ENCODE measurements at places on chromosomes 11 and 22.

DNA sequence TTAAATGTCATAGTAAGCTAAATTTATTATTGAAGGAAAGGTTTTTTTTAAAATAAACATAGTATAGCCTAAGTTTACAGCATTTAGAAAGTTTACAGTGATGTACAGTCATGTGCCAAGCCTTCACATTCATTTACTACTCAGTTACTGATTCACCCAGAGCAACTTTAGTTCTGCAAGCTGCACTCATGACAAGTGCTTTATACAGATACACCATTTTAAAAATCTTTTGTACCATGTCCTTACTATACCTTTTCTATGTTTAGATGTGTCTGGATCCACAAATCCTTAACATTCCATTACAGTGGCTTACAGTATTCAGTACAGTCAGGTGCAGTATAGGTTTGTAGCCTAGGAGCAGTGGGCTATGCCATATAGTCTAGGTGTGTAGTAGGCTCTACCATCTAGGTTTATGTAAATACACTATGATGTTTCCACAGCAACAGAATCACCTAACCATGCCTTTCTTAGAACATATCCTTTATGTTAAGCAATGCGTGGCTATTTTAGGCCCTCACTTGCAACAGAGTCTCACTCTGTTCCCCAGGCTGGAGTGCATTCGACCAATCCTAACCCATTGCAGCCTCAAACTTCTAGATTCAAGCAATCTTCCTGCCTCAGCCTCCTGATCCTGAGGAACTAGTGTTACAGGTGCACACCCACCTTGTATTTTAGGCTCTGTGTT lies 79.5 kb upstream of the SLC25A18 start:
- H3K27me3 ChIP-seq, result peaks cover 8% of the 10 kb centered on the region
- no peak overlapping the region for H3K27ac ChIP-seq
- DNase-seq, result no peak
- H3K4me3 ChIP-seq, result no peak overlapping the region

GRCh38 chr11:78325274-78325781 lies 92.3 kb downstream of the GAB2 start:
- no peaks in the 10 kb centered on the region for H3K36me3 ChIP-seq
- H3K27ac ChIP-seq, result peak overlapping the region; percentile 60
- no peaks in the 10 kb centered on the region for H3K27me3 ChIP-seq
- peak; percentile 52 for DNase-seq
- H3K4me1 ChIP-seq, result peaks cover 24% of the 10 kb centered on the region
- H3K4me3 ChIP-seq, result no peak overlapping the region

GRCh38 chr11:10618490-10618889 lies 50.0 kb upstream of the LYVE1 start:
- no peaks in the 10 kb centered on the region for H3K36me3 ChIP-seq
- H3K27me3 ChIP-seq, result no peaks in the 10 kb centered on the region
- H3K4me1 ChIP-seq, result peaks cover 7% of the 10 kb centered on the region
- H3K4me3 ChIP-seq, result no peak overlapping the region

GRCh38 chr22:43887391-43887790 lies 4.4 kb downstream of the PNPLA5 start:
- H3K4me1 ChIP-seq, result peaks cover 1% of the 10 kb centered on the region
- no peaks in the 10 kb centered on the region for H3K36me3 ChIP-seq
- peaks cover 22% of the 10 kb centered on the region for H3K27me3 ChIP-seq
- DNase-seq, result no peak

- no peak for DNase-seq
- no peaks in the 10 kb centered on the region for H3K27me3 ChIP-seq
- H3K36me3 ChIP-seq, result peaks cover 24% of the 10 kb centered on the region
- peak overlapping the region; percentile 87 for H3K4me3 ChIP-seq
- peaks cover 34% of the 10 kb centered on the region for H3K4me1 ChIP-seq
These were observed 2.4 kb downstream of the NCR3LG1 start for GRCh38 chr11:17353821-17354600.

- DNase-seq, result no peak
- no peaks in the 10 kb centered on the region for H3K27me3 ChIP-seq
- H3K36me3 ChIP-seq, result peaks cover 43% of the 10 kb centered on the region
These were observed 11.7 kb upstream of the ANKRD42 start for GRCh38 chr11:83181815-83182214.

- no peak within 1 kb of the TSS for H3K27ac ChIP-seq
- H3K4me3 ChIP-seq, result peak within 1 kb of the TSS; percentile 61
- peak; percentile 36 for DNase-seq
- peaks cover 27% of the 10 kb centered on the region for H3K4me1 ChIP-seq
- H3K27me3 ChIP-seq, result peaks cover 18% of the 10 kb centered on the region
- H3K36me3 ChIP-seq, result no peaks in the 10 kb centered on the region
These were observed at the start of gene ASCL2 for GRCh38 chr11:2270322-2271076. Gene ASCL2, minus strand, starts transcription at chr11:2270588. Its CDS starts 256 bp downstream, at chr11:2270332.

DNA sequence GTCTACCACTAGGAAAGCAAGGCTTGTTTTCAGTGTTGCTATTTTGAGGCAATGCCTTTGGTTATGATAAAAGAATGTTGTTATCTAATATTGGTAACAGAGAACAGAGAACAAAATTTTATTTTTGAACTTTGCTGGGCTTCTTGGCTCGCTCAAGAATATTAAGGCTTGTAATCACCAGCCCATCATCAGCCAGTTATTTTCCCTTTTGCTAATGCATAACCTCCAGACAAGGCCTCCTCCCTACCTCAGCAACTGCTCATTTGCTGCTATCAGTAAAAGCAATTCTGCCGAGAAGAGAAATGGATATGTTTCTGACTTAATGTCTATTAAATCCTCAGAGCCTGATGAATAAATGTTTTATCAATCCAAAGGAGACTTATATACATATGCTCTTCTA lies 8.9 kb downstream of the MTMR2 start:
- H3K4me1 ChIP-seq, result peaks cover 28% of the 10 kb centered on the region
- peaks cover 4% of the 10 kb centered on the region for H3K36me3 ChIP-seq
- no peak overlapping the region for H3K4me3 ChIP-seq
- no peak for DNase-seq
- H3K27ac ChIP-seq, result no peak overlapping the region

- peak overlapping the region; percentile 92 for H3K4me3 ChIP-seq
- peaks cover 57% of the 10 kb centered on the region for H3K4me1 ChIP-seq
- DNase-seq, result peak; percentile 11
- H3K36me3 ChIP-seq, result peaks cover 22% of the 10 kb centered on the region
- peak overlapping the region; percentile 91 for H3K27ac ChIP-seq
These were observed 2.9 kb downstream of the CSNK1E start for GRCh38 chr22:38314051-38314932.

DNA sequence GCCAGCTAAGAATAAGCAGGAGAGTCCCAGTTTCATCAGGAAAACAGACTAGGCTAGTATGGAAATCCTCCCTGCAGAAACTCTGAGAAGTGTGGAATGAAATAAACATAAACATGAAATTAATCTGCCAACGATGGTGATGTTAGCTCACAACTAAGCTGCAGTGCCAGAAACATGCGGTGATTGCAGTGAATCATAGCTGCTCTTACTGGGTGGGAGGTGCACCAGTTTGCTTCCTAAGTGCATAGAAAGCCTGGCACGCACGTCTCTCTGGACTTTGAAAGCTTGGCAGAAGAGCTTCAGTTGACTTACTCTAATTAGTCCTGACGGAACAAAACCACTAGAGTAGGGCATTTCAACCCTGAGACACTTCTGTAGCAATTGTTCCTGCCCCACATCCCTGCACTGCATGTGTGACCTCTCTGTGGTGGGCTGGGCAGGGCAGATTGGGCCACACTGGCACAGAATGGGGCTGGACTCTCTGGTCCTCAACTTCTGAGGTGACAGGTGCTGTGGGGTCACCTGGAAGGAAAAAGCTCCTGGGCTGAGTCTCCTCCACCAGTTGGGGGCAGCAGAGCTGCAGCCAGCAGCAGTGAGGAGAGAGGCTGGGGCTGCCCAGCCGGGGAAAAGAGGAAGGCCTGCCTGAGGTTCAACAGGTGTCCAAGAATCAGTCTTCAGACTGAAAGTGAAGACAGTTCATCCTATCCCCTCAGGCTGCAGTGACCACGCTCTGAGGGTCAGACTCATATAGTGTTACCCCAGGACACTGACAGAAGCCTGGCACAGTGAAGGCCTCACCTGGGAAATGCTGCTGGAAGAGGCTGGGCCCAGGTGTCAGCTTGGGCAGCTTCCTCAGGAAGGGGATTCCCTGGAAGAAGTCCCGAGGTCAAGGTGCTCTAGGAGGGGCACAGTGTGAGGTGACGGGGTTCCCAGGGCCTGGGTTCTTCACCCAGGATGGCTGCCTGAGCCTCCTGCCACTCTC lies 40.5 kb downstream of the GGTLC2 start:
- H3K27me3 ChIP-seq, result no peaks in the 10 kb centered on the region
- no peaks in the 10 kb centered on the region for H3K4me1 ChIP-seq
- no peak overlapping the region for H3K27ac ChIP-seq
- peak; percentile 31 for DNase-seq

- H3K27ac ChIP-seq, result no peak overlapping the region
- no peaks in the 10 kb centered on the region for H3K4me1 ChIP-seq
- no peak for DNase-seq
- H3K36me3 ChIP-seq, result no peaks in the 10 kb centered on the region
These were observed 47.6 kb upstream of the FIBIN start for GRCh38 chr11:26946257-26946716.

DNA sequence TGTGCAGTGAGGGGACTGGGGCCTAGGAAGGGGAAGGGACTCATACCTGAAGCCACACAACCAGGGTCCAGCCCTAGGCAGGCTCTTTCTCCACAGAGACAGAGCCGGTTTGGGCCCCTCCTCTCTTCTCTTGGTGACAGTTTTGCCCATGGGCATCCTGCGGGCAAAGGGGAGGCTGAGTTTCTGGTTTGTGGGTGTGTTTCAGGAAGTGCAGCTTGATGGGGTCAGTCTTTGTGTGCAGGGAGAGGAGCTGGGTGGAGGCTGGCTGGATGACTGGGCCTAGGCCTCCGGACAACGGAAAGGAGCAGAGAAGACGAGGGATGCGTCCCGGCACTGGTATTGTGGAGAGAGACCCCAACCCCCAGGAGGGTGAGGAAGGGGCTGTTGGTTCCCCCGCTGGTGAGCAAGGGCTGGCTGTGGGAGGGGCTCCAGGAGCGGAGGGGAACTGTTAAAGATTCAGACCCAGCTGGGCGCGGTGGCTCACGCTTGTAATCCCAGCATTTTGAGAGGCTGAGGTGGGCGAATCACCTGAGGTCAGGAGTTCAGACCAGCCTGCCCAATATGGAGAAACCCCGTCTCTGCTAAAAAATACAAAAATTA lies 23.4 kb upstream of the CELSR1 start:
- H3K4me1 ChIP-seq, result peaks cover 8% of the 10 kb centered on the region
- H3K4me3 ChIP-seq, result no peak overlapping the region
- no peak overlapping the region for H3K27ac ChIP-seq
- no peaks in the 10 kb centered on the region for H3K36me3 ChIP-seq
- no peak for DNase-seq

DNA sequence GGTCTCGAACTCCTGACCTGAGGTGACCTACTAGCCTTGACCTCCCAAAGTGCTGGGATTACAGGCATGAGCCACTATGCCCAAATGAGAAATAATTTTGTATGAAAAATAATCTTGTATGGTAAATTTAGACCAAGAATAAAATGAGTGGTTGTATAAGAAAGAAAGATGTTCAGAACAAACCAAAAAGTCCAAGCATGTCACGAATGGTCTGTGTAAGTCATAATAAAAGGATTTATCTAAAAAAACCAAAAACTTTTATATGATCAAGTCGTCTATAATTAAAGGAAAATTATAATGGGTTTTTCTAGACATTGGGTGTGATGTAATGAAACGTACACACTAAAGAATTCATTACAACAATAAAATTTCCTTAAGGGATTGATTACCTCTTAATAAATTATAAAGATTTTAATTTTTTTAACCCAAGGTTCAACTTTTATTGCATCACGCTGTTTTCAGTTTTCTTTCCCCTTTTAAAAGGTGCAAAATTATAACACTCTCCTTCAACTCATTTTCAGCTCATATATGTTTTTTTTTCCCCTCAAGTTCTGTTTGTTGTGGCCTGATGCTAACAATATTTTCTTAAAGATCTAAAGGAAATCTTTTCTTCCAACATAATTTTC lies 8.9 kb upstream of the AQP11 start:
- H3K27me3 ChIP-seq, result no peaks in the 10 kb centered on the region
- peaks cover 6% of the 10 kb centered on the region for H3K36me3 ChIP-seq
- H3K4me3 ChIP-seq, result no peak overlapping the region
- H3K27ac ChIP-seq, result no peak overlapping the region
- H3K4me1 ChIP-seq, result no peaks in the 10 kb centered on the region

DNA sequence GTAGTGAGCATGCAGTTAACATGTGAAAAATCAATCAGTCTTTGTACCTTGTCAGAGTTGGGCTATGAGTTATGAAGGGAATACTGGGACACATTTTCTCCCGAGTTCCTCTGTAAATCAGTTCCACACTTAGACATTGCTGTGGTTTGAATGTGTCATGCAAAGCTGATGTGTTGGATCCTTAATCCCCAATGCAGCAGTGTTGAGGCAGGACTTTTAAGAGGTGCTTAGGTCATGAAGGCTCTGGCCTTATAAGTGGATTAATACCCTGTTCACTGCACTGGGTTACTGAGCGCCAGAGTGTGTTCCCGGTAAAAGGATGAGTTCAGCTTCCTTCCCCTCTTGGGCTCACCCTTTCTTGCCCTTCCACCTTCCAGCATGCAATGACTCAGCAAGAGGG lies 742.1 kb upstream of the TENM4 start:
- DNase-seq, result no peak
- H3K27ac ChIP-seq, result no peak overlapping the region
- no peaks in the 10 kb centered on the region for H3K27me3 ChIP-seq

GRCh38 chr22:27863556-27863955 lies 55.5 kb downstream of the PITPNB start:
- H3K4me1 ChIP-seq, result peaks cover 35% of the 10 kb centered on the region
- no peak for DNase-seq
- no peaks in the 10 kb centered on the region for H3K27me3 ChIP-seq
- H3K4me3 ChIP-seq, result no peak overlapping the region
- no peak overlapping the region for H3K27ac ChIP-seq

DNA sequence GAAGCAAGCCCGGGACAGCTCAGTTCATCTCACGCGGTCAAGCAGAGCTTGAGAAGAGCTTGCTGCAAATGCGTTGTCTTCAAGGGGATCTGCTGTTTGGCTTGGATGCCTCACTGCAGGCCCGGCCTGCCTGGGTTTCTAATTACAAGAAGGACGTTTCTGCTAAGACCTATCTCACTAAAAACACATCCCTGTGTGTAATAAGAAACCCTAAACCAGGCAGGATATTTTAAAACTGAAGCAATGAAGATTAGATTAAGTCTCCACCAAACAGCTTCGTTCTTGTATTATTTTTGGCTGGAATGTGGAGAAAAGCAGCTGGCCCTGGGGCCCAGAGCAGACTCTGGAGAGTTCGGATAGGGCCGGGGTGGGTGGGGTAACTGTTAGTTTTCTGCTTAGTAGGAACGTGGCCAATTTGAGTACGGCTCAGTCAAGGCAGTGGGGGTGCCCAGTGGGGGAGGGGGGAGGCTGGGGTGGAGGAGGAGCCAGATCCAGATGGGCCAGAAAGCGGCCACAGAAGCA lies 6.0 kb downstream of the PKNOX2 start:
- H3K4me3 ChIP-seq, result no peak overlapping the region
- peaks cover 11% of the 10 kb centered on the region for H3K4me1 ChIP-seq
- peaks cover 55% of the 10 kb centered on the region for H3K27me3 ChIP-seq
- H3K27ac ChIP-seq, result no peak overlapping the region
- H3K36me3 ChIP-seq, result no peaks in the 10 kb centered on the region

DNA sequence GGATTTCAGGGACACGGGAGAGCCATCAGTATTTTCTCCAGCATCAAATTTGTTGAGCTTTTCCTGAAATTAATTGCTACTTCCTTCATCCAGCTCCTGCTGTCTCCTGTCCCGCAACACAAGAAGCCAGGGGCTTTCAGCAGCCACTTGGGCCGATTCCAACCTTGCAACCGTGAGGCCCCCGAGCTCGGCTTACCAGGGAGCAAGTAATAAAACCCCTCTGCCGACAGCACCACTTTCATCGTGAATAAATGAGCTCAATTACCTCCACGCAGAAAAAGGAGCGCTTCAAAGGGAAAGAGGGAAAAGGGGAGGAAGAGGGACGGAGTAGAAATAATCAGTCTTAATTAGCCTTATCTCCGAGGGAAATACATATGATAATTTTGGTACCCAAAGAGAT lies 76.6 kb downstream of the CELSR1 start:
- no peak overlapping the region for H3K27ac ChIP-seq
- no peaks in the 10 kb centered on the region for H3K36me3 ChIP-seq
- DNase-seq, result no peak
- no peak overlapping the region for H3K4me3 ChIP-seq
- H3K27me3 ChIP-seq, result no peaks in the 10 kb centered on the region
- H3K4me1 ChIP-seq, result no peaks in the 10 kb centered on the region

All from activated CD8-positive, alpha-beta T cell treated with anti-CD3 and anti-CD28 coated beads for 36 hours (primary cell).